Spleen (tissue), 13 donors: ENCODE measurements at places on chromosomes 13 and 19. TPM values are rescaled to one million over a fixed set of nuclear protein-coding genes. Genes with fewer than 3 reads are reported as not detected.

GRCh38 chr13:71751073-71751472, 115.9 kb downstream of the DACH1 start:
- DNase-seq: no peak

- no peak for DNase-seq
Observed at GRCh38 chr13:35736876-35737275, 260.4 kb upstream of the MAB21L1 start.

DNA sequence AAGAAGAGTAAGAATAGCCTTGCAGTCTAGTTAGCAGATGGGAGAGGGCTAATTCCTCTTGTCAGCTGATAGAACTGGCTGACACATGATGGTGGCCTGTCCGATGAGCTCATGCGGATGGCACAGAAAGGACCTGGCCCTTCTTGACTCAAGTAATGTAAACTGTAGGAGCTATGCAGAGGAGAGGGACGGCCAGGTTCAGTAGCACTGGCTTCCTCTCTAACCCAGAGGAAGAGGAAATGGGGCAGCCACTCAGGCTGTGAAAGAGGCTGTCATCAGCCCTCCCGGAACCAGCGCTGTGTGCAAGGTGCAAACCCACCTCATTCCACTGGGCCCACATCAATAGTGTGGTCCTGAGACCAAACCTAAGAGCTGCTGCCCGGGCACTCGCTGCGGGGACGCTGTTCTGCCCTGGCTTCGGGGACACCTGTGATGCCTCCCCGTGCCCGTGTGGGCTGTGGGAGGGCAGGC, 30.8 kb upstream of the USE1 start:
- DNase-seq: peak; percentile 89

GRCh38 chr19:54339646-54340358, 840 bp upstream of the LILRA4 start:
- no peak for DNase-seq

- DNase-seq: no peak
Observed at GRCh38 chr19:47581605-47582319, 8.8 kb upstream of the ZNF541 start.

Gene CABP5
- total RNA-seq: not detected

Gene OR4F17
- not detected for total RNA-seq
